ENCODE measurements at places on chromosomes 2 and 18.

DNA sequence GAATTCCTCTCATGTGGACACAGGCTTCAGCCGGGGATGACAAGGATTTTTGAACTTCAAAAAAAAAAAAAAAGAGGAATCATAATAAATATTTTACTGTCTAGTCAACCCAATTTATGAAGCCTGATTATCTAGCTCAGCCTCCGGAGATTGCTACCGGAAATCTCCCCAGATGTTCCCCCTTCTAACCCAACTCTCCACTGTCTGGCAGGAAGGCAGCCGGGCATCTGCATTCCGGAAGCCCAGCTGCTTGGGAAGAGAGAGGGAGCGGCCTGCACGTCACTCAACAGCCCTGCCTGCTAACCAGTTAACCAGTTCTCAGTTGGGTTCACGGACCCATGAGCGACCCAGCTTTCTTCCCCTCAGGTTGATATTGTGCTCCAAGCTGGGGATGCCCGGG, 87.2 kb upstream of the POU3F3 start:
- DNase-seq: no peak

DNA sequence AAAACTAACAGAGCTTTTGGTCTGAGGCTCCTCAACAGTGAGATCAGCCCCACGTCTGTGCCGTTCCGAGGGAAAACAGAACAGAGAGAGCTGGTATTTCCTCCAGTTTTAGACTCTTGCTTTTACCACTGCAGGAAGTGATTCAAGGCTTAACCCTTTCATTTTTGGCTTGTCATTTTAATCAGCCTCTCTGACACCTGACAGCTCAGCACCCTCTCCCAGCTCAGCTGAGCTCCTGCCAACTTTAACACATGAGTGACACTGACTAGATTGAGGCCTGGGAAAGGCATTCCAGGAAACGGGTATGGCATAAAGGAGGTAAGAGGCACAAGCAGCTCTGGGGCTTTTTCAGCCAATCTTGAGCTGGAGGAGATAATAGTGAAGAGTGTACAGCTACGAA, 239.4 kb upstream of the SKOR2 start:
- no peak for DNase-seq

DNA sequence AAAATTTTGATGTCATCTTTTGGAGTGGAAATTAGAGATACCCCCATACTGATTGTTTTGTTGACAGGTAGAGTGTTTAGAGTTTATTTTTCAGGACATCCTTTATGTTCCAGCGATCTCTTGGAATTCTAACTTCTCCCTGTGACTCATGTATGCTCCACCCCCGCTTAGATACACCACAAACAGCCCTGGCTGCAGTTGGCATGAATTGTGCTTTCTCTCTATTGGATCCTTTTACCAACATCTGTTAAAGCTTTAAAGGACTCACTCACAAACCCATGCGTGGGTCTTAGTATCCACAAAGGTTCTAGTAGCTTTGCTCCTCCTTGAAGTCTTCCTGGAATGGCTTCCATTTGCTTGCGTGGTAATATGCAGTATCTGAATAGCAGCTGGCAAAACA, 409.5 kb upstream of the POU3F3 start:
- no peak for DNase-seq

DNA sequence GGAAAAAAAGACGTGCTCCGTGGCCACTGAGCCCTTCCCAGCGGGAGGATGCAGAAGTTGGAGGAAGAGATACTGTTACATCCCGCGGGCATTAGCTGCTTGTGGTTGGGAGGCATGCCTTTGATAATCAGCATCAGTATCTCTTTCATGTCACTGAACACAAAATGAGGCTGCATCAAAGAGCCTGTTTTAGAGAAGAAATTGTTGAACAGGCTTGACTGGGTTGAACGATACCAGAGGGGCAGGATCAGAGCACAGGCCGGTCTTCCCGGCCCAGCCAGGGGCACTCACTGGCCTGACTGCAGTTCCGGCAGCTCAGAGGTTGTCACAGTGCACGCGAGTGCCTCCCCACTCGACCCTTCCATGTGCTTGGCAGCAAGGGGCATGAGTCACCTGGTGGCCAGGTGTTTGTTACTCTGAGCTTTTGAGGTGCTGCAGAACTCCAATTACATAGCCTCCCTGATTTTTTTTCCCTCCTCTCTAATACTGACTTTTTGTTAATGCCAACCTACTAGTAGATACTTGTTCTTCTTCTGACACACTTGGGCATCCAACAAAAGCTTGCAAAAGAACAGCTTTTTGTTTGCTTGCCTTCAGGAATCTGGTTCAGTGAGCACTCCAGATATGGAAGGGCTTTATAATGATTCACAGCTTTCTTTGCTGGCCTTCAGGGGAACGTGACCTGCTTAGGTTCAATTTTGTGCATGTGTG, 121.6 kb downstream of the VAPA start:
- DNase-seq: no peak

DNA sequence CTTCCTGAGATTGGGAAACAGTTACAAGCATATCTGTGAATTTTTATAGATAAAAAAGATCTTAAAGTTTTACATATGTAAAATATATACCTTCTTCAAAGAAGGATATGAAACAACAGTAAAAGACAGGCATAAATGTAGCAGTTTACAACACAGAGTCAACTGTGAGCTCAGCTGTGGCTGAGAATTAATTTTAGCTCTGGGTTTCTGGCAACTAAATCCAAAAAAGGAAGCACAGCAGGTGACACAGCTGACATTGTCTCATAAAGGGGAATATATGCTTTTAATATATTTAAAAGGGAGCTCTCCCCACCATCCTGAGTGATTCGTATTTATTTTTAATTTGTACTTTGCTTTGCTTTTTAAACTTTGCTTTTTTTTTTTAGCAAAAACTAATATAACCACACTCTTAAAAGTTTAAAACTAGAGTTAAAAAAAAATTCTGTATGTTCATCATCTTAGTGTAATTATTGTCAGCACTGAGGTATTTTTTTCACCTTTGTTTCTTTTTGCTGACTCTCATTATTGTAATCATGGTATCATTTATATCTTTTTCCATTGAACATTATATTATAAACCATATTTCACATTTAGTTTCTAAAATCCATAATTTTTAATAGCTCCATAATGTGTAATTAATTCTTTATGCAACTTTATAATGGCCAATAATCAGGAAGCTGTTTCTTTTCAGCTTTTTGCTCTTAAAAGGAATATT, 6.7 kb downstream of the TUBB6 start:
- no peak for DNase-seq

DNA sequence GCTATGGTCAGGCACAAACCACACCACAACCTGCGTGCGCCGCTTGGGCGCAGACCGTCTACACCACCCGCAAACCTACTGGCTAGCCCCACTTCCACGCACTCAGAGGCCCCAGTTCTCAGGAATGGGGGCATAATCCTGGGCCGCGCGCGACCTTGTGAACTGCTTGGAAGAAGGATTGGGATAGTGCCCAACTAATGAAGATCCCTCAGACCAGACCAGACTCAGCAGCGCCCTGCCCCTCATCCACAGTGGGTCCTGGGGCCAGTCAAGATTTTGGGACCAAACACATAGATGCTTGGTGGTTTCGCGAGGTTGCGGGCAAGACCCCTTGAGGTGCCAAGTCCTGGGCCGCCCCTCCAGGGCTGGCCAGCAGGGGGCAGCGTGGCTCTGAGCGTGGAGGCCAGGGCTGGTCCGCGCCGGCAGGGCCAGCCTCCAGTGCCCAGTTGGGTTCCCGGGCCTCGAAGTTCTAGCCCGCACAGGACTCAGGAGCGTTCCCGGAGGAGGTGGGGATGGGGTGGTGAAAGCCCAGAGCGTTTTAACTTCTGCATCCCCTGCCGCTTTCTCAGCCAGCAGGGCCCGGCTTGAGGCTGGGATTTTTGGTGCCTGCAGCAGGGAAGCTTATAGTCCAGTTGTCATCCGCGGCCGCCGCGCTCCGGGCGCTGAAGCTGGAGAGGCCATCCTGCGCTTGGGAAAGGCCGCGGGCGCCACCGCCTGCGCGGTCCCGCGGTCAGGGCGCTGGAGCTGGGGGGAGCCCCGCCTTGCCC, 8.3 kb downstream of the OSR1 start:
- peak; percentile 85 for DNase-seq

- no peak for DNase-seq
Measured at GRCh38 chr2:84855731-84856130, 25.2 kb downstream of the TRABD2A start.

DNA sequence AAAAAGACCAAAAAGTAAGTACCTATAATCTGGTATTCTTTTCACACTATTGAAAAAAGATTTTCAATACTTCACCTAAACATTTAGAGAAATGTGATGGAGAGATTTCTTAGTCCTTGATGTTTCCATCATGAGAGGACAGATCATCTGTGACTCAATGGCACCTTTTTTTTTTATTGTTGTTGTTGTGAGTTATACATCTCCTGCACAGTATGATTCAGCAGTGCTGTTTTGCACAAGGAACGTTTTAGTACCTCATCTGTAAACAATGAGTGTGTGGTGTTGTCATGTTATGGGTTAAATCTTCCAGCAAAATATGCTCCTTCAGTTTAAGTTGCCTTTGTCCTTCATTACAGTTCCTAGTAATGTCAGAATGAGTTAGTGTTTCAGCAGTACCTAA, 2.2 kb downstream of the KIAA1328 start:
- DNase-seq: no peak

- no peak for DNase-seq
Measured at GRCh38 chr18:42578792-42579191, 536.7 kb downstream of the RIT2 start.

GRCh38 chr2:215136669-215137328, 1.6 kb downstream of the ABCA12 start:
- DNase-seq: no peak

- no peak for DNase-seq
Measured at GRCh38 chr2:43276962-43277391, 50.6 kb upstream of the ZFP36L2 start.

DNA sequence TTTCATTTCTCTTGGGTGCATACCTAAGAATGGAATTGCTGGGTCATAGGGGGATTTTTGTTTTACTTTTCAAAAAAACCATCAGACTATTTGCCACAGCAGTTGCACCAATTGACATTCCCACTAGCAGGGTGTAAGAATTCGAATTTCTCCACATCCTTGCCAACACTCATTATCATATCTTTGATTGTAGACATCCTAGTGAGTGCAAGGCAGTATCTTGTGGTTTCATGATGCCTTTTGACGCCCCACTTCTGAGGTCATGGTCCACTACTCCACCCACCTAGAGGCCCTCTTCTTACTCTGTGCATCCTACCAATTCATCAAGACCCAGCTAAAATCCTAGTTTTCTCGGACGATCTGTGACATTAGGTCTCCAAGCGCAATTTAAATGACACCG, 161.9 kb downstream of the MYO5B start:
- no peak for DNase-seq

DNA sequence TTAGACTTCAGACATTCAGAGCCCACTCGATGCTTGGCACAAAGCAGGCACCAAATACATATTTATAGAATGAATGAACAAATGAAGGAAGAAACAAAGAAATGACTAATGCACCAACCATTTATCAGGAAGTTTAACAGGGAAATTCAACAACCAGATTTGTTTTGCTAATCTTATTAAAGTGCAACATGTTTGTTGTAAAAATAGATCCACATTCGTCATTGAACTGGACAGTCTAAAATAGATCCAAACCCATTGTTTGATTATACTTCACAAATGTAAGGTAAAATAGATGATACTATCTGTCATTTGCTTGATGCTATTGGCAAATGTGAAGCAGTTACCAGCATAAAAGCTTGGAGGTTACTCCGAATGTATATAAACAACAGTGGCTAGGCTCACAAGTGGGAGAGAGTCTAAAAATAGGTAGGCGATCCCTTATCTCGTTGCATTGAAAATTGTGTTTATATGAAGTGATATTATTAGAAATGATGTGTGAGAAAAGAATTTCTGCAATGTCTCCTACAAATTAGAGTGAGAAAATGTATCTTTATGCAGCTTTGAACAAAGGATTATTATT, 246.2 kb downstream of the NEDD4L start:
- no peak for DNase-seq

- DNase-seq: no peak
Measured at GRCh38 chr2:74094291-74094690, 53.4 kb downstream of the BOLA3 start.

DNA sequence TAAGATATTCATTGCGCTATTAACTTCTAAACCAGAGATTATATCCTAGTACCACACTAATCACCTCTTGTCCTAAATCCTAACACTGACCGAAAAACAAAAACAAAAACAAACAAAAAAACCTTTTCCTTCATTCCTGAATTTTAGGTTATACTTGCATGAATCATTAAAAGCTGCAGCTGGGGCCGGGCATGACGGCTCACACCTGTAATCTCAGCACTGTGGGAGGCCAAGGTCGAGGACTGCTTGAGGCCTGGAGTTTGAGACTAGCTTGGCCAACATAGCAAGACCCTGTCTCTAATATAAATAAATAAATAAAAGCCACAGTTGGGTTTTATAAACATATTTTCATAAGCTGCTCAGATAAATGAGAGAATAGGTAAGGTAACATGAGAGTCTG, 60.0 kb downstream of the GDF7 start:
- DNase-seq: no peak

DNA sequence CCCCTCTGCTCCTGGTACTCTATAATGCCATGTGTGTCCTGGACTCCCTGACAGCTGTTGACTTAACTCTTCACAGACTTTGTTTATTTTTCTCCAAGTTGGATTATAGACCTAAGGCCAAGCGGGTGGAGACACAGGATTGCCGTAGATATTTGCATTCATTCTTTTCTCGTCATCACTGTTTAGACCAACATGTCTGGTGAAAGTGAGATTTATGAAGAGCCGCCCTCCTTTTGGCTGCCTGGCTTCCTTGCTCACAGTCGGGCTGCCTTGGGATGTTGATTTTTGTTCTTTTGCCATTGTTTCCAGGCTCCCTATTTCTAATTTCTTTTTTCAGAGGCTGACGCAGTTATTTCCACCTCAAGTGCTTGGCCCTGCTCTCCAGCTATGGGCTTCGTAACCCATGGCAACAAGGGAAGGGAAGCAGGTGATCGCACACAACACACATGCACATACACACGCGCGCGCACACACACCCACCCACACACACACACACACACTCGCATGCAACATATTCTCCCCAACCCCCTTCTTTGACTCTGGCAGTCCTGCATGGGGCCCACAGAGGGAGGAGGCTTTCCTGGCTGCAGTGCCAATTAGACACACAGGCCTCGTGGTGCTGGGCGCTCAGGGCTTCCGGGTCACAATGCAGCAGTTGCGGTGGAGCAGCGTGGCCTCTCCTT, 296.5 kb downstream of the MTX2 start:
- no peak for DNase-seq

- no peak for DNase-seq
Measured at GRCh38 chr2:160156100-160156499, 44.0 kb downstream of the ITGB6 start.

- DNase-seq: no peak
Measured at GRCh38 chr2:86577817-86578456, 14.7 kb upstream of the CHMP3 start.

GRCh38 chr18:10245031-10245845, 209.2 kb upstream of the APCDD1 start:
- DNase-seq: no peak

Data from 8988T (cell line).